T-helper 2 cell treated with Interferon-gamma antibody and Interleukin-4, amounts not matched to agents 5 μg/mL and 100 μg/mL, for 36 hours (primary cell): ENCODE measurements at places on chromosomes 13 and 19.

GRCh38 chr13:73765651-73766384 is 368.4 kb downstream of the KLF12 start:
- H3K27me3 ChIP-seq = no peaks in the 10 kb centered on the region
- peak overlapping the region; percentile 82 for H3K4me3 ChIP-seq
- peaks cover 33% of the 10 kb centered on the region for H3K36me3 ChIP-seq
- DNase-seq = peak; percentile 28

DNA sequence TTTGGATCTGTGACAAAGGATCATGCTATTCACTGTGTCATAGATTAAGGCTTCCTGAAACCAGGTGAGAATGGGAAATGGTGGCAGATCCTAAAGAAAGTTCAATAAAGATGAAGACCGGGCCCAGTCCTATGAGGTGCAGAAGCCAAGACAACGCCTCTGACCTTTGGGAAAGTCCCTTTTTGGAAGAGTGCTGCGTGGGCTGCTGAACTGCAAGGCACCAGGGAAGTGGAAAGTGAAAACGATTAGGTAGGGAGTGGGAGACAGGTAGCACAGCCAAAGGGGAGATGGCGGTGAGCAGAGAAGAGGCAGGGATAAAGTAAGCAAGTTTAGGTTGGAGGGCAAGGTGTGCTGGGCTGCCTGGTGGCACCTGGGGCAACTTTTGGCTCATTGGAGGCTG is 16.3 kb downstream of the MBNL2 start:
- H3K27ac ChIP-seq = no peak overlapping the region
- H3K27me3 ChIP-seq = no peaks in the 10 kb centered on the region
- H3K4me3 ChIP-seq = no peak overlapping the region
- H3K36me3 ChIP-seq = peaks cover 10% of the 10 kb centered on the region
- no peak for DNase-seq

DNA sequence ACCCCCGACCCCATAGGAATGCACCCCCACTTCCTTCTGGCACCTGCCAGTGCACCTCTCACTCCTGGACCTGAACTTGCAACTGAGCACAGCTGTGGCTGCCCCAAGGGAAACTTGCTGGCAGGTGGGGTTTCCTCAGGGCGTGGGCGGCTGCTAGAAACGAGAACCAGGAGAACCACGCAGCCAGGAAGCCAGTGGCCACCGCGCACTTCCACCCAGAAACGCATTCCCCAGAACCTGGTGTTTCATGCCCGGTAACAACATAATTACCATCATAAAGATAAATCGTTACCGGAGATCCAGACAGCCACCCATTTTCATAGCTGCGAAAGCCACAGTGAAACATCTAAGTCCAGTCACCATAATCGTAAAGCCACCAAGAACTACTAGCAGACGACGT is 75.2 kb upstream of the C13orf46 start:
- peak overlapping the region; percentile 49 for H3K4me3 ChIP-seq
- H3K27ac ChIP-seq = peak overlapping the region; percentile 38
- DNase-seq = peak; percentile 45
- peaks cover 20% of the 10 kb centered on the region for H3K4me1 ChIP-seq
- peaks cover 36% of the 10 kb centered on the region for H3K36me3 ChIP-seq

DNA sequence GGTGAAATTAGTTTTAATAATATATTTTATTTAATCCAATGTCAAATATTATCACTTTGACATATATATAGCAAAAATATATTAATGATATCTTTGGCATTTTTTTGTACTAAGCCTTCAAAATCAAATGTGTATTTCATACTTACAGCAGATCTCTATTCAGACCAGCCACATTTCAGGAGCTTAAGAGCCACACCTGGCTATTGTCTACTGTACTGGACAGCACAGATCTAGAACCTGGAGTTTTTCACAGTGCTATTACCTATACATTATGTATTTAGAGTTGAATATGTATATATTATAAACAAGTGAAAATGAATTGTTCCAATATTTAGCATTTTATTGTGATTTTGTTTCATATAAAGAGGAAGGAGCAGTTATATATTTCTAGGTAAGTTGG is 486.3 kb downstream of the DIAPH3 start:
- no peaks in the 10 kb centered on the region for H3K36me3 ChIP-seq
- no peak overlapping the region for H3K27ac ChIP-seq
- DNase-seq = no peak
- no peaks in the 10 kb centered on the region for H3K27me3 ChIP-seq
- H3K4me3 ChIP-seq = no peak overlapping the region

DNA sequence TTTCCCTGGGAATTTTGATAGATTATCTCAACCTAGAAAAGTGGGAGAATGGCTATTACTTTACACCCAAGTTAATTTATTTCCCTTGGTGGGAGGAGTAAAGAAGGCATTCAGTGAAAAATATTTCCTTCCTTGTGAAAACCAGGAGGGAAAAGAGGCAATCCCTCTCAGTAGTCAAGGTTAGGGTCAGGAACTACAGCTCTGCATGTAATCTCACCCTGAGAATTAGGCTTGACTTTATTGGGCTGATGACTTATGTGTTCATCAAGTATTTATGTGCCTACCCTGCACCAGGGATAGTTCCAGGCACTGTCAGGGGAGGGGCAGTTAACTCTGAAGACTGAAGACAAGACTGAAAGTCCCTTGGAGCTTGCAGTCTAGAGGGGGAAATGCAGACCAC is 281.8 kb downstream of the DLEU7 start:
- no peak overlapping the region for H3K27ac ChIP-seq
- no peaks in the 10 kb centered on the region for H3K4me1 ChIP-seq
- no peak for DNase-seq
- H3K27me3 ChIP-seq = peaks cover 49% of the 10 kb centered on the region
- H3K4me3 ChIP-seq = no peak overlapping the region

GRCh38 chr19:23263870-23264590 is 13.8 kb upstream of the ZNF724 start:
- H3K27ac ChIP-seq = no peak overlapping the region
- H3K4me1 ChIP-seq = no peaks in the 10 kb centered on the region
- H3K4me3 ChIP-seq = no peak overlapping the region
- peaks cover 76% of the 10 kb centered on the region for H3K36me3 ChIP-seq
